ENCODE measurements at places on chromosomes 7 and 10.

DNA sequence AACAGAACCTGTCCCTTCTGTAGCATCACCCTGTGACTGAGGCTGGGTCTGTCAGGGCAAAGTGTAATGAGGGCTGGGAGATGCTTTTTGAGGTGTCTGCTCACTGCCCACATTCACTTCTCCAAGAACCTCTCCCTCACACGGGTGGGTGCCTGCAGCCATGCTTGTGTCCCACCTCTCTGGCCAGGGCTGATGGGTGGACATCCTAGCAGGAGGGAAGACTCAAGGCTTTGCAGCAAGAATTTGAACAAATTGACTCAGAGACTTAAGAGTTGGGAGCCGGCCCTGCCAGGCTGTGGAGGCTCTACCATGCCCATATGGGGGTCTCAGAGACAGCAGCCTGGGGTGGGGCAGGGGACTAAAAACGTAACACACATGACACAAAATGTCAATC, 33.4 kb downstream of the GOLGA7B start:
- no peak for DNase-seq

- DNase-seq = no peak
Measured at GRCh38 chr7:76155938-76156337, 45.8 kb upstream of the SRRM3 start.

GRCh38 chr7:135666846-135667245, 4.5 kb downstream of the STMP1 start:
- no peak for DNase-seq

DNA sequence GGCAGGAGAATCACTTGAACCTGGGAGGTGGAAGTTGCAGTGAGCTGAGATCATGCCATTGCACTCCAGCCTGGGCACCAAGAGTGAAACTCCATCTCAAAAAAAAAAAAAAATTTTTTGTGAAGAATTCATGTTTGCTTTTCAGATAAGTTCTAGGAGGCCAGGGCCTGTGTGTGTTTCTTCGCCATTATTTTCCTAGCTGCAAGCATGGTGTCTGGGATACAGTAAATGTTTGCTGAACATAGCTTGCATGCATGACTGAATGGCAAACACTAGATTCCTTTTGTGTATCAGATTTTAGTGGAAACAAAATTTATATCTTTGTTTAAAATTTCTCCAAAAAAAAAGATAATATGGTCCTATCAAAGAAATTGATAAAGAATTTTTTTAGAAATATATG, 9.7 kb upstream of the MACC1 start:
- no peak for DNase-seq

DNA sequence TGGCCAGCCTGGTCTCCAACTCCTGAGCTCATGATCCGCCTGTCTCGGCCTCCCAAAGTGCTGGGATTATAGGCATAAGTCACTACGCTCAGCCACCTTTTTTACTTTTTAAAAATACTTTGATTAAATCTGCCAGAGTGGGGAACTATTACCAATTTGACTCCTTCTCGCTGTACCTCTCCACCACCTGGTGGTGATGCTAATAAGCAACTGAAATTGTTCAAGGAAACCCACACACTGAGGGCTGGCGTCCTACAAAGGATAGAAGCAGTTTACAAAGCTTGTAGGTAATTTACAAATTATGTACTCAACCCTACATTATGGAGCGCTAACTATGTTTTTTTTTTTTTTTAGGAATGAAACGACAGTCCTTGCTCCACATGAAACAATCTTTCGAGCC, 111.1 kb downstream of the CPED1 start:
- DNase-seq = no peak

DNA sequence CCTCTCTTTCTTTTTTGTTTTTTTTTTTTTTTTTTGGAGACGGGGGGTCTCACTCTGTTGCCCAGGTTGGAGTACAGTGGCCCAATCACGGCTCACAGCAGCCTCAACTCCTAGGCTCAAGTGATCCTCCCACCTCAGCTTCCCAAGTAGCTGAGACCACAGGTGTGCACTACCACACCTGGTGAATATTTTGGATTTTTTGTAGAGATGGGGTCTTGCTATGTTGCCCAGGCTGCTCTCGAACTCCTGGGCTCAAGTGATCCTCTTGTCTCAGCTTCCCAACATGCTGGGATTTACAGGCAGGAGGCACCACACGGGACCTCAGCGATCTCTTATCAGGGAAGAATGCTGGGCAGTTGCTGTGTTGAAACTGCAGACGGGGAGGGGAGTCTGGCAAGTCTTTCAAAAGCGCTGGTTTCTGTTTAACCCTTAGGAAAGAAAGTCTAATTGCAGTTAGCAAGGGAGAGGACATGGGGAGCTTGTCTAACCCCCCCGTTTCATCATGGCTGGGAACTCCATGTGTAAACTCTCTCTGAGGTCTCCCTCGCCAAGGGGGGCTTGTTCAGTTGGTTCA, 39.6 kb upstream of the LMTK2 start:
- DNase-seq = no peak

DNA sequence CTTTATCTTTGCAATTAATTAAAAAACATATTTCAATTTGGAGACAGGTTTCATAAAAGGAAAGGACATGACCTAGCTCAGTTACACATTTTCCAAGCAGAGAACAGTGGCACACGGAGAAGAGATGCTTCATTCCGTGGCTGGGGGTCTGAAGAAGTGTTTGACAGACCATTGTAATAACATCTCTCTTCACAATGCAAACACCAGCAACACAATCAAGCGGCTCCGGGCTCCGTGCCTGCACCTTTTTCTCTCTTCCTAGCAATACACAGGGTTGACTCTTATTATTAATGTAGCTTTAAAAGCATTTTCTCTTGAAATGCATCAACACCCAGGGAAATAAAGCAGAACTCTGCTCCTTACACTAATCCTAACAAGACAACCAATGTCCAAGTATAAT, 261.0 kb upstream of the AOAH start:
- DNase-seq = no peak

DNA sequence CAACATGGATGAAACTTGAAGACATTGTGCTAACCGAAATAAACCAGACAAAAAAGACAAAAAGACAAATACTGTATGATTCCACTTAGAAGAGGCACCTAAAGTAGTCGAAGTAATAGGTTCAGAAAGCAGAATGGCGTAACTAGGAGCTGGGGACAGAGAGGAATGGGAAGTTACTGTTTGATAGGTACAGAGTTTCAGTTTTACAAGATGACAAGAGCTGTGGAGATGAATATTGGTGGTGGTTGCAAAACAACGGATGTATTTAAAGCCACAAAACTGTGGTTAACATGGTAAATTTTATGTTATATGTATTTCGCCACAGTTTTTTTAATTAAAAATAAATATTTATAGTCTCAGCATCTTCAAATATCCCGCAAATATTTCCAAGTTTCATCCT, 64.1 kb upstream of the DIP2C start:
- no peak for DNase-seq

DNA sequence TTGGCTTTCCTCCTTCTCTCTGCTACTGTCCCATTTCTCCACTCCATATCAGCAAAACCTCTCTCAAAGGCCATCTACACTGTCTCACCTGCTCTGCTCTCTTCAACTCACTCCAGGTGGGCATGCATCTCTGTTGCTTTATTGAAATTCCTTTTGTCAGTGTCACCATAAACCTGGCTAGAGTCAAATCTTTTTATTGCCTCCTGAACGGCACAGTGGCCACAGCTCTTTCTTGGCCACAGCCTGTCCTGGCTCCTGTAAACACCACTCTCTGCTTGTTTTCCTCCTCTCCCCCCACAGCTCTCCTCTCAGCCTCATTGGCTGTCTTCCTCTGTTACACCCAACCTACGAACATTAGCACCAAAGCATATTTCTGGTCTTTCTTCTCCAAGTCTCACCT, 31.1 kb upstream of the TMEM273 start:
- no peak for DNase-seq

GRCh38 chr10:20713420-20713819, 183.7 kb downstream of the NEBL start:
- no peak for DNase-seq

DNA sequence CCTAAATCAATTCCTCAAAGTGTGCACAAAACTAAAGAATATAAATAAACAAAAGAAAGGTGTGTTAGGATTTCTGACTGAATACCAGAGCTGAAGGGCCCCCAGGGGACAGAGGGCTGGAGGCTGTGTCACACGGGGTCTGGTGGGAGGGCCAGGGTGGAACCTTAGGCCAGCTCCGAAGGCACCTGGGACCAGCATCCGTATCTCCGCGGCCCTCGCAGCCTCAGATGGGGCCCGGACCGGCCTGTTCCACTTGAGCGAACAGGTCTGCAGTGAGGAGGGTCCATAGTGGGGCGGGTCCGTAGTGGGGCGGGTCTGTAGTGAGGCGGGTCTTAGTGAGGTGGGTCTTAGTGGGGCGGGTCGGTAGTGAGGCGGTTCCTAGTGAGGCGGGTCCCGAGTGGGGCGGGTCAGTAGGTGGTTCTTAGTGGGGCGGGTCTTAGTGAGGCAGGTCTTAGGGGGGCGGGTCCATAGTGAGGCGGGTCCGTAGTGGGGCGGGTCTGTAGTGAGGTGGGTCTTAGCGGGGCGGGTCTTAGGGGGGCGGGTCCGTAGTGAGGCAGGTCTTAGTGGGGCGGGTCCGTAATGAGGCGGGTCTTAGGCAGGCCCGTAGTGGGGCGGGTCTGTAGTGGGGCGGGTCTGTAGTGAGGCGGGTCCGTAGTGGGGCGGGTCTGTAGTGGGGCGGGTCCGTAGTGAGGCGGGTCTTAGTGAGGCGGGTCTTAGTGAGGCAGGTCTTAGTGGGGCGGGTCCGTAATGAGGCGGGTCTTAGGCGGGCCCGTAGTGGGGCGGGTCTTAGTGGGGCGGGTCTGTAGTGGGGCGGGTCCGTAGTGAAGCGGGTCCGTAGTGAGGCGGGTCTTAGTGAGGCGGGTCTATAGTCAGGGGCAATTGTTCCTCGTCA, 15.1 kb downstream of the GPR146 start:
- DNase-seq = no peak

- no peak for DNase-seq
Measured at GRCh38 chr10:119005362-119006043, 24.0 kb upstream of the NANOS1 start.

- no peak for DNase-seq
Measured at GRCh38 chr10:122164023-122164601, 107.0 kb upstream of the BTBD16 start.

DNA sequence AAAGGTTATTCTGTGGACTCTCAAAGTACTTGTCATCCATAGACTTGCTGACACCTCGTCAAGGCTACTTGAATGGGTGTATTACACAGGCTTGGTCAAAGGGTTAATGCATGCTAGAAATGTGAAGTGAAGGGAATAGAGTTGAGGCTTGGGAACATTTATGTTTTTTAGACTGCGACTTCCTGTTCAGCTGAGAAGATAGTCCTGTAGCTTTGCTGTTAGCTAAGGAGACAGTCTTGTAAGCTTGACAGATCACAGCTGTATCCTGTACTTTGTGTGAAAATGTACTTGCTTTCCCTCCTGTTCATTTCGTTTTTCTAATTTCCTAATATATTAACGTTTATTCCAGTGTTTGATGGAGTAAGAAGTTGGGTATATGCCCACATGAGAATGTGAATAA, 52.1 kb downstream of the ADD3 start:
- DNase-seq = no peak

Measured in AG08396 (cell line).